GM18507 (cell line): ENCODE measurements at places on chromosomes 7 and 10.

DNA sequence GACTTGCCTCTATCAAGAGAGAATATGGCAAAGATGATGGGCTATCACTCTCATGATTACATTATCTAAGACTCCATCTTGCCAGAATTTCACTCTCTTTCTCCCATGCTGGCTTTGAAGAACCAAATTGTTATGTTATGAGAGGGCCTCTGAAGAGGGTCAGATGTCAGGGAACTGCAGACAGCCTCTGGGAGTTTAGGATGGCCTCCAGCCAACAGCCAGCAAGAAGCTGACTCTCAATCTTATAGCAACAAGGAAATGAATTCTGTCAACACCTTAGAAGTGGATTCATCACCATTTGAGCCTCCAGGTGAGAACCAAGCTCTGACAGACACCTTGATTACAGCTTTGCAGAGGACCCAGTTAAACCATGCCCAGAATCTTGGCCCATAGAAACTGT lies 33.6 kb downstream of the ZNF22 start:
- no peak for DNase-seq

- DNase-seq = no peak
Measured at GRCh38 chr10:123021517-123021916, 12.7 kb downstream of the ACADSB start.

- DNase-seq = no peak
Measured at GRCh38 chr7:70047891-70048448, 449.7 kb downstream of the AUTS2 start.

GRCh38 chr7:51827631-51828030 lies 511.0 kb upstream of the COBL start:
- no peak for DNase-seq

DNA sequence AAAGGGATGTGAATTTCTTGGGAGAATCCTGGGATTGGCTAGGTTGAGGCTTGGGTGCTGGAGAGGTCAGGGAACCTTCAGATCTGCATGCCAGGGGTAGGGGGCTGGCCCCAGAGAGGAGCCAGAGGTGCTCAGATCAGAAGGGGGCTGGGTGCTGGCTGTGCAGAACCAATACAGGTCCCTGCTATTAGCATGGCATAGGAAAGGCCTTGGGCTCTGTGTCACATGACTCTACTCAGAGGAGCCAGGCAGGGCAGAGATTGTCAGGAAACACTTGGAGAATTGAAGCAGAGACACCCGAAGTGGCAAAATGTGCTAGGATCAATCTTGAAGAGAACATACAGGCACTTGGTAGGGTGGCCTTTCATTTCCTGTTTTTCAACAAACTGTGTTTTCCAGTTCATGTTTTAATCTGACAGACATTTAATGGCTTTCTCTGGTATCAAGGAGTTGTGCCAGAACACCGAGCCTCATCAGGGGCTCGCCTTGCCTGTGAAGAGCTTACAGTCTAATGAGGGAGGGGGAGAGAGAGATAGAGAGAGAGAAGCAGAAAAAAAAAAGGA lies 498.9 kb downstream of the RPS24 start:
- no peak for DNase-seq

GRCh38 chr7:92766461-92767003 lies 69.8 kb downstream of the CDK6 start:
- DNase-seq = no peak

GRCh38 chr7:47071866-47072265 lies 510.0 kb downstream of the TNS3 start:
- no peak for DNase-seq

- DNase-seq = no peak
Measured at GRCh38 chr7:55969391-55969790, 5.0 kb downstream of the NIPSNAP2 start.

DNA sequence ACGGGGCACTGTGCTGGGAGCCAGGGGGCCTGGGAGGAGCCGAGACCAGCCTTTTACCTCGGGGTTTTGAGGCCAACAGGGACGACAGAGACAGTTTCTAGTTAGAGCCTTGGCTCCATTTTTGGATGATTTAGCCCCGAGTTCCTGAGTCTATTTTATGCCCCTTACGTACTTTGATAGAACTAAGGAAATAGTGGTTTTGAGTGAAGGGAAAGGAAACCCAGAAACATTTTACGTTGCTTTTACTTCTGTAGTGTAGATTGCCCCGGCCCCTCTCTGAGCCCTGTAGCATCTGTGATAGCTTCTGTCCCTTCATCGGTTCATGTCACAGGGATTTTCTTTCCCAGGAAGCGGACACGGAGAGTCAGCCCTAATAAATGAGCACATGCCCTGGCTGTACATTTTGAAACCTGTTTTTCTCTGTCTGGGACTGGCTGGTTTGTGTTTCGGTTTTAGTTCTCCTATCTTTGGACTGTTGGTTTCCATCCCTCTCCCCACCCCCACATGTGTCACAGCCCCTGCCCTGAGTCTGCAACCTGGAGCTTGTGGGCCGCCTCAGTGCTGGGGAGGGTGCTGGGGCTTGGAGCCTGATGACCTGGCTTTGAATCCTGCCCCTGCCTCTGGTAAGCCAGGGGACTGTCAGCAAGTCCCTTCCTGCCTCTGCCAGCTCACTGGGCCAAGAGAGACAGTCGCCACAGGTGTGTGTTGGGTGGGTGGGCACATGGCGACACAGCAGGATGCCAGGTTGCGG lies 6.9 kb upstream of the ORAI2 start:
- DNase-seq = no peak

- DNase-seq = no peak
Measured at GRCh38 chr7:91912494-91912893, 28.2 kb upstream of the AKAP9 start.

GRCh38 chr7:4880218-4880617 lies 3.3 kb downstream of the RADIL start:
- no peak for DNase-seq

- DNase-seq = no peak
Measured at GRCh38 chr7:159197066-159197975, 52.7 kb upstream of the VIPR2 start.

DNA sequence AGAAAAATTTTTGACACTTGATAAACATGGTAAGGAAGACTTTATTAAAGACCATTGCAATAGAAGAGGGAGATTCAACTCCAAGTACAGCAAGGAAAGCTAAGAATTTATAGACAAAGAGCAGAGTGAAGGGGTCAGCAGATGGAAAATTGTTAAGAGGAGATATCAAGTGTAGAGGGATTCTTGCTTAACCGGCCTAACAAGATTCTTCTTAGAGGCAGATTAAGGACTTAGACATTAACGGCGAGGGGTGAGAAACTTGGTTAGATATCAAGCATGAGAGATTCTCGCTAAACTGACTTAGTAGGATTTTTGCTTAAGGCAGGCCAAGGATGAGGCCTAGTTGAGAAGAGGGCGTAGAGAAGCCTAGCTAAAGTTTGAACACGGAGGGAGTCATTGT lies 76.0 kb downstream of the ITGB1 start:
- DNase-seq = no peak

DNA sequence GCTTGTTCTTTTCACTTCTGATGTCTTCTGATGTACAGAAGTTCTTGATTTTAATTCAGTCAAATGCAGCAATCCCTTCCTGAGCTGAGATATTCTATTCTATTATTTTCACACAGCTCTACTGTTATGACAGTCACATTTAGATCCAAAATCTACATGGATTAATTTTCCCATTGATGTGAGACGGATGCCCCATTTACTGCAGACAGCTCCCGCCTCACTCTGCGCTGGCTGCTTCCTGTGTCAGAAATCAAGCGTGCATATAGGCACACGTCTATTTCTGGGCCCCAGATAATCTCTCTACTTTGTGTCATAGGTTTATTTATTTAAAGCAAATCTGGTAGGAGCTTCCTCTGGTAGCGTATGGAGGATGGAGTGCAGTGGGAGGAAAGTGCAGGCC lies 6.7 kb downstream of the BNIP3 start:
- no peak for DNase-seq

GRCh38 chr10:121054874-121055273 lies 203.7 kb downstream of the WDR11 start:
- no peak for DNase-seq

DNA sequence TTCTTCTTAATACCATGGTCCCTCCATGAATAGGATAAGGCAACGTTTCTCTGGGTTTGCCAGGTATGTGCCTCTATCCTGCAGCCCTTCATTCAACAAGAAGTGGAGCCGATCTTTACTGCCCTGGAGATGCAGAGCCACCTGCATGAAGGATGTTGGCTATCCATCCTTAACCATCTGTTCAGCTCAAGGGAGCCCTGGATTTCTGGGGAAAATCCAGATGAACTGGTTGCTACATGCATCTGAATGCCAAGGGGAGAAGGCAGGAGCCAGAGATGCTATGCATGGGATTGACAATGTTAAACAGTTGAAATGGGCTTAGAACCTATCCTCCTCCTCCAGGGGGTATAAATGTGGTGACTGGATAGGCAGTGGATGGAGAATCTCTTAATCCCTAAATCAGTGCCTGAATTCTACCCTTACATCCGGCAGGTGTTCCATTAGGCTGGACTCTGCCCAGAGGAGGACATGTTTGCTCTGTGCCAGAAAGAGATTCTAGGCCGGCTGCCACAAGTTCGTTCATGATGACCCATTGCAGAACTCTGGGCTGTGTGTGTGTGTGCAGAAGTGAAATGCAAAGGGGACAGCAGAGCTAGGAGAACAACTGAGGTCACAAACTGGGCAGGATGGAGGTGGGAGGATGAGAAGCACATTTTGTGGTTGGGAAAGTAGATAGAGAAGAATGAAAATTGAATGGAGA lies 15.6 kb downstream of the CPED1 start:
- no peak for DNase-seq

- DNase-seq = no peak
Measured at GRCh38 chr7:996079-996872, 13.3 kb downstream of the CYP2W1 start.

DNA sequence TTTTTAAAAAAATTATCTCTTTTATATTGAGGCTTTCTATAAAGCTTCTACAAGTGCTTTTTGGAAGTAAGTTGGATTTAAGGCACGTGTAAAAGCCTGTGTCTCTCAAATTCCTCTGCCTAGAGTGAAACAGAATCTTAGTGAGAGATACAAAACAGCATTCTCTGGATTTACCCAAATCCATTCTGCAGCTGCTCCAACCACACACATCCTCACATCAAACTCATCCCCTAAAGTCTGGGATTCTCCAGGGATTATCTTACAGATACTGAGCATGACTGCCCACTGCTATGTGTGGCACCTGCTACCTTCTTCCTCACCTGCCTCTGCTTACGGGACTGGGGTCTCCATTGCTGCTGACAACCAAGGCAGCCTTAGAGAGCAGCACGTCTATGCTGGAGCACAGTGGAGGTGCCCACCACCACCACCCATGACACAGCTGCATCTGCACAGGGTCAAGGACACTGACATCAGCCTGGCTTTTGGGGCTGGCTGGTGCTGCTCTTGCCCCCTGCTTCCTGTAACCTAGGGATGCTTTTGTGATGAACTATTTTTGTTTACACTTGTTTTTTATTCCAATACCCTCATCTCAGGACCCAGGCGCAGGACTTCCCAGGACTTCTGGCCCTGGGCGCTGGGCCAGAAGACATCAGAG lies 139.2 kb upstream of the NAMPT start:
- DNase-seq = no peak

DNA sequence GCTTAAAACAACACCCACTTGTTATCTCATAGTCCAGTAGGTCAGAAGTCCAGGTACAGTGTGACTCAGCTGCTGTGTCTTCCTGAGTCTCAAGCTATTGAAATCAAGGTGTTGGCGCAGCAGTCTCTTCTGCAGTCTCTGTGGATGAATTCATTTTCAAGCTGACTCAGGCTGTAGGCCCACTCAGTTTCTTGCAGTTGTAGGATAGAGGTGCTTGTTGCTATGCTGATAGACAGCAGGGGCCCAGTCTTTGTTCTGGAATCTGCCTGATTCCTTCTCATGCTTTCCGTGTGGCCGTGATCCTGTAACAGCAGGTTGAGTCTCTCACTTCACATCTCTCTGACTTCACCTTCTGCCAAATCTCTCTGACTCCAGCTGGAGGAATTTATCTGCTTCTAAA lies 400.4 kb upstream of the POM121L12 start:
- no peak for DNase-seq

GRCh38 chr10:132959559-132959961 lies 17.2 kb upstream of the CFAP46 start:
- no peak for DNase-seq

- no peak for DNase-seq
Measured at GRCh38 chr7:107676249-107676648, 15.6 kb downstream of the SLC26A4 start.

- no peak for DNase-seq
Measured at GRCh38 chr7:150507947-150508602, 6.6 kb upstream of the GIMAP7 start.
